ENCODE measurements at places on chromosomes 5 and 9. TPM values are rescaled to one million over a fixed set of nuclear protein-coding genes. Genes with fewer than 3 reads are reported as not detected.

THG1L gene
- total RNA-seq = 10.7 TPM

DNA sequence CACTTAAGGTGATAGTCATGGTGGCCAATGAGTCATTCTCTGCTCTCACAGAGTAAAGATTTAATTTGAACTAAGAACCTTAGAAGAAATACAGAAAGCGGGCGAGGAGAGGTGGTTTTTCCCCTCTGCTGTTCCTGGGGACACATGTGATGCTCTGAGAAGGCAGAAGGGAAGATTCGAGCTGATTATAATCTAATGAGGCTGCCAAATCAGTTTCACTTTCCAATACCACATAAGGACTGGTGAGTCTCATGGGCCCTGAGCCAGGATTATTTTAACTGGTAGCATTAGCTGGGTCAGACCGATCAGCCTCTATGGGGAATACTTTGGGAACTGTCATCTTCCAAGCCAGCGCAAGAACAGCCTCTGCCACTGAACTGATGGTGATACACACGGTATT is 116.5 kb downstream of the SLC1A3 start:
- DNase-seq = no peak

- no peak for DNase-seq
Measured at GRCh38 chr9:123069010-123069481, 35.6 kb downstream of the GPR21 start.

S100Z gene
- total RNA-seq = not detected
